ENCODE measurements at places on chromosomes 16 and 17.

GRCh38 chr17:42065201-42065600 lies 14.8 kb upstream of the C17orf113 start:
- DNase-seq = no peak

DNA sequence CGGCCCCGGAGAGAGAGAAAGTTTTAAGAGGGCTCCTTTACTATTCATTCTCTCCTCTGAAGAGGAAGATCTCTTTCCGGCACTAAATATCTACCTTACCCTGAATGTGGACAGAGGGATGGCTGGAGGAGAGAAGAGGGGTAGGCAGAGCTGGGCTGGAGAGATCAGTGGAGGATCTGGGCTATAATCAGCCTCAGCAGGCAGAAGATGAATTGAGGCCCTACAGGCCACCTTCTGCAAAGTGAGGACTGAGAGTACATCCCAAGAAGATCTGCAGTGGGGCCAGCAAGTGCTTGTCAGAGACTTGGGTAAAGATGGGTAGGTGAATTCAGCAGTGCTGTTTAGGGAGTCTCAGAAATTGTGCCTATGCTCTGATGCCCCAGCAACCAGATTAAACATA lies 6.5 kb upstream of the HOXB1 start:
- no peak for DNase-seq

GRCh38 chr16:13036600-13036999 lies 135.2 kb downstream of the SHISA9 start:
- DNase-seq = peak; percentile 1

GRCh38 chr16:22751104-22751667 lies 62.8 kb upstream of the HS3ST2 start:
- DNase-seq = no peak

DNA sequence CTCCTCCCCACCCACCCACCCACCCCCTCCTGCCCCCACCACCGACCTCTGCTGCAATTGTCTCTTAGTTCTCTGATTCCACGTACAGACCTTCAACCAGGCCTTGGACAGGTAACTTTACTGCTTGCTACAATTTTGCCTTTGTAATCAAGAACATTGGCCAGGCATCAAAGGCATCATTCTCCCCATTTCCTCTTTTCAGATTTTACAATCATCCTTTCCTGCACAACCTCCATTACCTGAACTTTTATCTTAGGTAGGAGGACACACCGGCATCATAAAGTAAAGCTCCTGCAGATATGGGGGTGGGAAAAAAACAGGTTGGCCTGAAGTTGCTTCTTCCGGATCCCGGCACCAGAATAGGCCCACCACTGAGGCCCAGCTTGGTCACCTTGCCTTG lies 25.7 kb upstream of the SUPT4H1 start:
- no peak for DNase-seq

DNA sequence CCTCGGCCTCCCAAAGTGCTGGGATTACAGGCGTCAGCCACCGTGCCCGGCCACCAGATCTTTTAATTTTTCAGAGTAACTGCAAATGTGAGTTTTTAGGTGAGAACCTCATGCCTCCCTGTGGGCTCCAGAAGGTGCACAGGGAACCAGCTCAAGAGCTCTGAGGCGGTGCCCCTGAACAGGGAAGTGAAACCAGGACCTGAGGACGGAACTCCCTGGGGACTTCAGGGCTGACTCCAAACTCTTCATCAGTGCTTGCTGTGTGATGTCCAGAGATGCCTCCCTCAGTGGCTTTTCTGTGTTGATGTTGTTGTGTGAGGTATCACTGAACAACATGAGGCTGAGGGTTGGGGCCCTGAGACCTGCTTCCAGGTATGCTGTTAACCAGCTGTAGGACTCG lies 23.8 kb downstream of the SLC12A3 start:
- no peak for DNase-seq

- no peak for DNase-seq
Observed at GRCh38 chr17:1898332-1898731, 68.5 kb downstream of the RPA1 start.

- no peak for DNase-seq
Observed at GRCh38 chr17:49051269-49051668, 54.1 kb downstream of the IGF2BP1 start.

- DNase-seq = peak; percentile 25
Observed at GRCh38 chr16:69329369-69330285, 761 bp downstream of the PDF start.

DNA sequence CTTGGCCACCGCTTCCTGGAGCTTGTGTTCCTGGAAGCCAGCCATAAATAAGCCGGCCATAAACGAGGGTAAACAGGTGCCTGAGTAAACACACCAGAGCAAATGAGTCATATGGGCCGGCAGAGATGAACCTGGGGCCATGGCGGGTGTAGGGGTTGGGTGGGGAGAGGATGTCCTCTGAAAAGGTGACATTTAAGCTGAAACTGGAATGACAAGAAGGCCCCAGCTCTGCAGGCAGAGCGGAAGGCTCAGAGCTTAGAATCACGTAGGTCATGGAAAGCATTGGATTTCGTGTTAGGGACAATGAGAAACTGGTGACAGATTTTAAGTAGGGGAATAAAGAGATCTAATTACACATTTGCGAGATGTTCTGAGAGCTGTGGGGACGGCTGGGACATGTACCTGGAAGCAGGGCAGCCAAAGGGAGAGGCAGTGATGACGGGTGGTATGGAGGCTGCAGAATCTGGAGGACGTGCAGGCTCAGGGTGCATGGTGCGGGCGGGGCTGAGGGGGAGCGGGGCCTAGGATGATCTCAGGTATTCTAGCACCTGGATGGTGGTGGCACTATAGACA lies 8.1 kb upstream of the DNASE1 start:
- no peak for DNase-seq

- DNase-seq = peak; percentile 98
Observed at GRCh38 chr17:78359997-78360370, at the start of gene SOCS3. Gene SOCS3, minus strand, starts transcription at chr17:78360077. Its CDS starts 982 bp downstream, at chr17:78359095.

DNA sequence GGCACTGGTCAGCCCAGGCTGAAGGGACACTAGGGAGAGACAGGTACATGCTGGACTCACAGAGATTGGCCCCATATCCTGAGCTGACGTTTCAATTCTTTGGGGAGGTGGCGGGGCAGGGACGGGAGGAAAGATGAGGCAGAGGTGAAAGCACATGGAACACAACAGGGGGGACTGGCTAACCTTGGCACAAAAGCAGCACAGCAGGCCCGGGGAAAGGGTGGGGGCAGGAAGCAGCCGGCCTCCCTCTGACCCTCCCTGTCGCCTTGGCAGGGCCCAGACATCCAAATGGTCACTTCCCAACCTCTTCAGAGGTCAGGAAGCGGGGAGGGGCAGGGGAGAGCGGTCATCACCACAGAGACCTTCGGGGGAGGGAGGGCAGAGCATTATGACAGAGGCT lies 6.6 kb downstream of the VAT1 start:
- no peak for DNase-seq

- no peak for DNase-seq
Observed at GRCh38 chr16:4572715-4573114, 16.6 kb downstream of the C16orf96 start.

DNA sequence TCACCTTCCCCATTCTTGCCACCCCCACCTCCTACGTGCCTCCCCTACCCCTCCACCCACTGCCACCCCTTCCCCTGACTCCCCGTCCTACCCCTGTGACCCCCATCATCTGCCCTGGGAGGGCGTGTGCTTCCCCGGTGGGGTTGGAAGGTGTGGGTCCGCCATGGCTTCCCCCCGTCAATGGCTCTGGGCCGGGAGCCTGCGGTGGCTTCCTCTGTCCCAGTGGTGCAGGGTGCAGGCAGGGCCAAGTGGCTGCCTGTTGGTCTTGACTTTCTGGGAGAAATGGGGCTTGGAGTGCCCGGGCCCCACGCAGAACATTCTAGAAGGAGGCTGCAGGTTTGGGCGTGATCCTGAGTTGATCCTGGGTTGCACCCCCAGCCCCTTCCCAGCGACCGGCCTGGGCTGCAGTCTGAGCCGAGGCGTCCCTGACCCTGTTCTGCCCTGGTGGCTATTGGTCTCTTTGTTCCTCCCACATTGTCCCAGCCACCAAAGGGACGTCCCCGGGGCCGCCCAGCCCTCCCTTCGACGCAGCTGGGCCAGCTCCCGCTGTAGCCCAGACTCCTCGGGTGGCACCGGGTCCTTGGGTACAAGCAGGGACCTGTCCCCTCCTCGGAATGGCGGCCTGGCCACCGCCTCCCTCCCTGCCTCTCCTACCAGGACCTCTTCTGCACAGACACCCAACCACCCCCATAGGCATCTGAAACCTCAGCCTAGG lies 25.7 kb downstream of the GSE1 start:
- DNase-seq = no peak

DNA sequence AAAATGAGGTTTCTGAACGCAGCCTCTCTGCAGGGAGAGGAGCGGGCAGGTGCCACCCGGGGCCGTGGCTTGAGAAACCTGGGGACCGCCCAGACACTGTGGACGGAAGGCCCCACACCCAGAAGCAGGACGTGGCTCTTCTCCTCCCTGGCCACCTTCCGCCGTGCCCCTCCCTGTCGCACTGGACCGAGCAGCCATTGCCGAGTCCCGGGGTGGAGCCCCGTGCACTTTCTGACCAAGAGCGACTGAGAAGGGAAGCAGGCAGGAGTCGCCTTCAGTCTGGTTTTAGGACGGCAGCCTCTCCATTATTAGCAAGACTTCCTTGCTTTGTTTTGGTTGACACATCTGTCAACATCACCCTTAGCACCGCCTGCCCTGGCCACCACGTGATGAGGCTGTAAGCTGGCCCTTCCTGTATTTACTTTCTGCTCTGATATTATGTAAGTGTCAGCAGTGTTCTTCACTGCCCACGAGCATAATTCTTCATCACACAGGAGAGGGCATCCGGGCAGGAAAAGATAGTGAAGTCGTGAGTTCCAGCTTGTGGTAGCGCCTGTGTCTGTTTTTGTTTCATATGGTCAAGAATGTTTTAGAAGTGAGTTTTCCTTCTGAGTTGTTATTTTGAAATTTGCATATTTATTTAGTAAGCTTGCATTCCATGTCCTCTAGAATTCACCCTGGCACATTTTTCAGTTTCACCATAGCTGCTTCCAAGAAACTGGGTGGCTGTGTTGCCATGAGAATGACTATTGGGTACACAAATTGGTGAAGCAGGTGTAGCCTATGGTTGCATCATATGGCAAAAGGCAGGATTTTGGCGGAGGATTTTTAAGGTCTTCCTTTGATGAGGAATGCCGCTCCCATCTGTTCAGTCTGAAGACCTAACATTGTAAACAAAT lies 1.0 kb downstream of the HERPUD1 start:
- peak; percentile 52 for DNase-seq
